Naive B cell (primary cell): ENCODE measurements at places on chromosomes 11 and 22. TPM values are rescaled to one million over a fixed set of nuclear protein-coding genes. Genes with fewer than 3 reads are reported as not detected.

DNA sequence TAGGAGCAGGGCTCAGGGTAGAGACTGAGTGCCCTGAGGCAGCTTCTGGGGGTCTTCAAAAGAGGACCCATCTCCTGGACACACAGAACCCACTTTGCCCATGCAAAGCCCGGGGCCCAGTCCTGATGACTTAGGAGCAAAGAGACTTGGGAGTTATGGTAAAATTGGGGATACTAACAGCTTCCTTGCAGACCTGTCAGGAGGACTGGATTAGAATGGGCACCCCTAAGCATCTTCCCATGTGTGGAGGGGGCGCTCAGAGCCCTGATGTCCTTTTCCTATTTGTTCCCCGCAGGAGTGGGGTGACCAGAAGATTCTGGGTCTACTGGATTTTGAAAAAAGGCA lies 100.0 kb downstream of the WNT7B start:
- peaks cover 4% of the 10 kb centered on the region for H3K4me1 ChIP-seq
- H3K36me3 ChIP-seq, result peaks cover 8% of the 10 kb centered on the region
- no peak overlapping the region for H3K4me3 ChIP-seq
- peaks cover 17% of the 10 kb centered on the region for H3K27me3 ChIP-seq

GRCh38 chr11:70033711-70034070 lies 44.4 kb upstream of the ANO1 start:
- H3K4me1 ChIP-seq, result no peaks in the 10 kb centered on the region
- no peak overlapping the region for H3K27ac ChIP-seq
- H3K27me3 ChIP-seq, result peaks cover 37% of the 10 kb centered on the region
- DNase-seq, result no peak

- H3K36me3 ChIP-seq, result peaks cover 5% of the 10 kb centered on the region
- H3K4me3 ChIP-seq, result no peak overlapping the region
- peaks cover 23% of the 10 kb centered on the region for H3K4me1 ChIP-seq
- DNase-seq, result no peak
- no peak overlapping the region for H3K27ac ChIP-seq
Measured at GRCh38 chr11:95918056-95918455, 5.9 kb downstream of the MTMR2 start.

DNA sequence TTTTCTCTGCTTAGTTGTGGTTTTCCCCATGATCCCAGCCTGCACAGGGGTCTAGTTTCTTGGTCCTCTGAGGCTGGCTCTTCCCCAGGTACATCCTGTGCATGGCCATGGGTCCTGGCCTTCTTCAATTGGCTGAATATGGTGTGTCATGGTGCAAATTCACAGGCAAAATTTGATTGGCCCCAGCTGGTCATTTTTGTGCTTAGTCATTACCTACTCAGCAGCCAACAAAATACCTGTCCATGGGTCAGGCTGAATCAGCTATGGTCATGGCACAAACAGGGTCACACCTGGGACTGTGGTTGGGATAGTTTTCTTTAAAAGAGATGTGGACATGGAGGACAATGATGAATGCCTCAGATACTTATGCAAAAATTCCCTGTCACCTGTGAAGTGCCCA lies 85.7 kb downstream of the CSNK2A3 start:
- no peak for DNase-seq
- no peaks in the 10 kb centered on the region for H3K36me3 ChIP-seq
- no peak overlapping the region for H3K4me3 ChIP-seq
- peaks cover 24% of the 10 kb centered on the region for H3K27me3 ChIP-seq
- H3K4me1 ChIP-seq, result no peaks in the 10 kb centered on the region

- no peak for DNase-seq
- no peaks in the 10 kb centered on the region for H3K27me3 ChIP-seq
- peaks cover 4% of the 10 kb centered on the region for H3K4me1 ChIP-seq
- no peaks in the 10 kb centered on the region for H3K36me3 ChIP-seq
- no peak overlapping the region for H3K27ac ChIP-seq
Measured at GRCh38 chr11:63961608-63962412, 12.6 kb upstream of the COX8A start.

The CYTH4 gene
- 74.9 TPM for polyA plus RNA-seq

The SOX6 gene
- not detected for polyA plus RNA-seq

- no peak overlapping the region for H3K27ac ChIP-seq
- peaks cover 6% of the 10 kb centered on the region for H3K4me1 ChIP-seq
- DNase-seq, result no peak
- H3K27me3 ChIP-seq, result no peaks in the 10 kb centered on the region
- H3K4me3 ChIP-seq, result no peak overlapping the region
Measured at GRCh38 chr11:119616586-119617339, 112.2 kb downstream of the NECTIN1 start.

The PIWIL4 gene
- polyA plus RNA-seq, result 0.33 TPM

DNA sequence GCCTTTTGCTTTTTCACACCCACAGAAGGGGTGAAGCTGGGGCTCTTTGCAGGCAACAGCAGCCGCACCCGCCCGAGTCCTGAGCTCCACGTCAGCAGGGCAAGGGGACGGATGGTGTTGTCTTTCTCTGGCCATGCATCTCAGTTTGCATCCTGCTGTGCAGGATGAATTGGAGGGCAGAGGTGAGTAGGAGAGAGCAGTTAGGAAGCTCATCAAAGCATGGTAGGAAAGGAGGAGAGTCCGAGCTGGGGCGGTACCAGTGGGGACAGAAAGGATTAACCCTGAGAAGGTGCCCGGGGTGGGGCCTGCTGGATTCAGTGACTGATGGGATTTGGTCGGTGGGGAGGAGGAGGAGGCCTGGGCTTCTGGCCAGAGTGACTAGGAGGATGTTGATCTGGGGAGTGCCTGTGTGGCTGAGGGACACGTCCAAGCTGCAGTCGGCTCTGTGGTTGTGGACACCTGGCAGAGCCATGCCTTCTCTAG lies 14.6 kb downstream of the FAM83F start:
- H3K4me1 ChIP-seq, result peaks cover 8% of the 10 kb centered on the region
- no peak for DNase-seq
- H3K27ac ChIP-seq, result no peak overlapping the region
- peaks cover 7% of the 10 kb centered on the region for H3K36me3 ChIP-seq
- no peak overlapping the region for H3K4me3 ChIP-seq

The SCN2B gene
- polyA plus RNA-seq, result not detected

- H3K4me1 ChIP-seq, result no peaks in the 10 kb centered on the region
- DNase-seq, result no peak
- peaks cover 6% of the 10 kb centered on the region for H3K27me3 ChIP-seq
- H3K27ac ChIP-seq, result no peak overlapping the region
- no peaks in the 10 kb centered on the region for H3K36me3 ChIP-seq
Measured at GRCh38 chr11:112421879-112422278, 161.2 kb upstream of the PLET1 start.

The MS4A3 gene
- polyA plus RNA-seq, result not detected

- H3K4me1 ChIP-seq, result no peaks in the 10 kb centered on the region
- no peaks in the 10 kb centered on the region for H3K36me3 ChIP-seq
- peaks cover 41% of the 10 kb centered on the region for H3K27me3 ChIP-seq
- H3K4me3 ChIP-seq, result no peak overlapping the region
- DNase-seq, result no peak
- H3K27ac ChIP-seq, result no peak overlapping the region
Measured at GRCh38 chr22:37525073-37525745, 6.0 kb upstream of the CARD10 start.

GRCh38 chr22:39777716-39778454 lies 115.7 kb downstream of the ENTHD1 start:
- no peaks in the 10 kb centered on the region for H3K36me3 ChIP-seq
- DNase-seq, result no peak
- no peaks in the 10 kb centered on the region for H3K27me3 ChIP-seq
- no peak overlapping the region for H3K4me3 ChIP-seq
- no peak overlapping the region for H3K27ac ChIP-seq
- peaks cover 22% of the 10 kb centered on the region for H3K4me1 ChIP-seq

DNA sequence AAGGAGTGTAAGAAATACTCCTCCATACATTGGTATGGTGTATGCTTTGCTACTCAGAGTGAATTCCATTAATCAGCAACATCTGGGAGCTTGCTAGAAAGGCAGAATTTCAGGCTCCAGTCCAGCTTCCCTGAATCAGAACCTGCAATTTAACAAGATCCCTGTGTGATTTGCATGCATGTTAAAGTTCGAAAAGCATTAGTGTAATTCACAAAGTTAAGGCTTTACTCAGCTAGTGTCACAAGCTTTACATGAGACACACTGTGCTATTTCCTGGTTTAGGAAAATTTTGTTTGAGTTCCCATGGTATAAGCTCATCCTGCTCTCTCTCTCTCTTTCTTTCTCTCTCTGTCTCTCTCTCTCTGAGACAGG lies 37.0 kb upstream of the HEPHL1 start:
- DNase-seq, result no peak
- no peaks in the 10 kb centered on the region for H3K36me3 ChIP-seq
- H3K4me1 ChIP-seq, result no peaks in the 10 kb centered on the region
- H3K27ac ChIP-seq, result no peak overlapping the region
- no peak overlapping the region for H3K4me3 ChIP-seq

DNA sequence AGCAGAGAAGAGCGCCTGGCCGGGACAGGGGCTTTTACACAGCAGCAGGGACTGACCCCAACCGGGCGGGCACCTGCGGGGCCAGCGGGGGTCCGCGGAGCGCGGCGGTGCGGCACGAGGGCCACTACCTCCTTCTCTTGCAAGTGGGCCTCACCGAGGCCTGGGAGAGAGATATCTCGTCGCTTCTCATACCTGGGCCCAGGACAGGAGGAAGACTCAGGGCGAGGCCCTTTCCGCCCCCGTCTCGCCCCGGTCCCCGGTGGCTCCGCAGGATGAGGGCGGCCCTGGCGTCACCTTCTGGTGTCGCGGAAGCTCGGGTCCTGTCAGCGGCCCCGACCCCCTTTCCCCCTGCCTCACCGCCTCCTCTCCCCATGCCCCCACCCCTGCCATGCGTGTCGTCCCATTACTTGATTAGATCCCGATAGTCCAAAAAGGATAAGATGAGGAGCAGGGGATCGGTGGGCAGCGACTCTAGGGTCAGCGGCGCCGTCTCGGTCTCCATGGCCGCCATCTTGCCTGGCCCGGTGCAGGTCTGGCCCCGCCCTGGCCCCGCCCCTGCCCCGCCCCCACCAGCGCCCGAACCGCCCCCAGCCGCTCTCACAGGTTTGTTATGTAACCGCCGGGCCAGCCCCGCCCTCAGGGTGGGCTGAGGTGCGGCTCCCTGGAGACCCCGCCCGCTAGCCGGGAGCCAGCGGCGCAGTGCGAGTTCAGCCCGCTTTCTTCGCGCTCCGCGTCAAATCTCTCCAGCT lies at the start of gene FBXO3:
Gene FBXO3 (minus strand): TSS at position 534 of the 749 bp plus-strand sequence. CDS start 23 bp downstream, at position 511.
- peak; percentile 85 for DNase-seq
- H3K27me3 ChIP-seq, result peaks cover 21% of the 10 kb centered on the region
- peak within 1 kb of the TSS; percentile 97 for H3K4me3 ChIP-seq
- H3K4me1 ChIP-seq, result peaks cover 31% of the 10 kb centered on the region

DNA sequence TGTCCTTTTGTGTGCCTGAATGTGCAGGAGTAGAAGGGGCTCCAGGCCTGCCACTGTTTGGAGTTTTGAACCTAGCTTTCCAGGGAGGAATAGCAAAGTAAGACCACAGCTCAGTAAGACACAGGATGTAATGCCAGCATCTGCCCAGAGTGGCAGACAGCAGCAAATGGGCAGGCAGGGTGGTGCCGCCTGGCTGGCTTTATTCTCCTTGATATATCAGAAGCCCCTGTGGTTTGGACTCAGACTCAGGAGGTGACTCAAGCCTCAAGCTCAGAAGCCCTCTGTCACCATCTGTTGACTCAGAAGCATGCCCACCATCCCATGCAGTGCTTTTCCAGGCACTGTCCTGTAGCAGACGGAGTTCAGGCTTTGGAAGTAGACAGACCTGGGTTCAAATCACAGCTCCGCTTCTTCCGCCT lies 72.7 kb upstream of the TTC12 start:
- H3K36me3 ChIP-seq, result no peaks in the 10 kb centered on the region
- peaks cover 39% of the 10 kb centered on the region for H3K27me3 ChIP-seq
- no peak for DNase-seq
- H3K4me1 ChIP-seq, result peaks cover 8% of the 10 kb centered on the region
- H3K4me3 ChIP-seq, result no peak overlapping the region

DNA sequence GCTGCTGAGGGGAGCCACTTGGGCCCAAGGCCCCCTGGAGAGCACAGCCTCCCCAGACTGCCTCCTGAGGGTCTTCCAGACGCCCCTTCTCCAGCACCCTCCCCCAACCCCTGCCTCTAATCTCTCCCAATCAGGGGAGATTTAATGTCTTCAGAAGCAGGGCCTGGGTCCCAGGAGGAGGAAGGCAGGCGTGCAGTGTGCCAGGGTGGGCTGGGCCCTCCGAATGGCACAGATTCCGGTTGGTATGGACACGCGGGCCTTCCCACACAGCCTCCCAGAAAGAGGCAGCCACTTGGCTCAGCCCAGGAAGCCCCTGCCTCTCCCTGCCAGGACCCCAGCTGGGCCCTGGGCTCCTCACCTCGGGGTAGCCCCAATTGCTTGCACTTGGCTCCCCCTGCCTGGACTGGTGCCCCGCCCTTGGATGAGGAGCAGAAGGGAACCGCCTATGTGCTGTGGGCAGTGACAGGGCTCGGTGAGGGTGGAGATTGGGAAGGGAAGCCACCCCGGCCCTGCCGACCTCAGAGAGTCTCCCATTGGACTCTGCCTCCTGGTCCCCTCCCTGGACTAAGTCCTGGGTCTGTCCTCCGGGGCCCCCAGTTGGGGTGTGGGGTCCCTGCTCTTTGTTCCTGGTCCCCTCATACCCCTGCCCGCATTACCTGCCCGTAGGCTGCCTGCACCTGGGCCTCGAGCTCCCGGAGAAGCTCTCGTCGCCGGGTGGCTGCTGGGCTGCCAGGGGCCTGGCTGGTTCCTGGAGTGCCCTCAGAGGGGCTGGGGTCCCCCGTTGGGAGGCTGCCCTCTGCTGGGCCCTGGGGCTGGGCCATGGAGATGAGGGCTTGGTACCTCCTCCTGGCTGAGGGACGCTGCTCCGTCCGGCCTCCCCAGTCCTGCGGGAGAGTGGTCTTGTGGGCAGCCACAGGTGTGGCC lies 572 bp upstream of the CABP2 start:
- DNase-seq, result no peak
- no peak overlapping the region for H3K4me3 ChIP-seq
- H3K4me1 ChIP-seq, result no peaks in the 10 kb centered on the region
- H3K27ac ChIP-seq, result no peak overlapping the region
- H3K27me3 ChIP-seq, result peaks cover 45% of the 10 kb centered on the region

DNA sequence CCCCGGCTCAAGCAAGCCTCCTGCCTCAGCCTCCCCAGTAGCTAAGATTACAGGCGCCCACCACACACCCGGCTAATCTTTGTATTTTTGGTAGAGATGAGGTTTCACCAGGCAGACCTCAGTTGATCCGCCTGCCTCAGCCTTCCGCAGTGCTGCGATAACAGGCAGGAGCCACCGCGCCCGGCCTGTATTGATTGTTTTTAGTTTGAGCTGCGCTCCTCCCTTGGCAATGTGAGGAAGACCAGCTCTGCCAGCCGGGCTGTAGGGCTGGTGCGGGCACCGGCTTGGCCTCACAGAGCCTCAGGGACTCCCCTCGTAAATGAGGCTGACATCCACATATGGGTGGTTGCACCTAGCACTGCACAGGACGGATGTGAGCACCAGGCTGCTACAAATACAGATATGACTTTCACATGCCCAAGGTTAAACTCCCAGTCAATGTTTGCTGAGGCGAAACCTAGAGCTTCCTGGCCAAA lies 7.5 kb upstream of the SLC2A11 start:
- no peak overlapping the region for H3K27ac ChIP-seq
- no peaks in the 10 kb centered on the region for H3K36me3 ChIP-seq
- peaks cover 18% of the 10 kb centered on the region for H3K4me1 ChIP-seq
- H3K27me3 ChIP-seq, result no peaks in the 10 kb centered on the region
- H3K4me3 ChIP-seq, result peak overlapping the region; percentile 43
